ENCODE measurements at places on chromosomes 4 and X.

- DNase-seq, result no peak
These were observed 451.1 kb downstream of the RPA4 start for GRCh38 chrX:97334850-97335249.

DNA sequence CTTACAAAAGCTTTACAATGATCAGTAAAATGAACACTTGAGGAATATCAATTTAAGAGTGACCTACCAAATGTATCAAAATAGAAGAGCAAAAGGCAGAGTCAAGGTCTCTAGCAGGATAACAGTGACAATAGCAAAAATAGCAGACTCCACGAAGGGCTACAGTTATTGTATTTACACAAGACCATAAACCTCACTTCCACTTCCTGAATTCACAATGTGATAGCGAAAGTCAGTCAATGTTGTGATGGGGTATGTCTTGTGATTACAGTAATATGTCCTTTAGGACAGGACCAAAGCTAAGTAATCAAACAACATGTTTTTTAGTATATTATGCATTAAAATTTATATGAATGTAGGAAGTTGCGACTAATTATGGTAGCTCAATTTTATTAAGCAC lies 139.6 kb downstream of the IQCM start:
- no peak for DNase-seq

DNA sequence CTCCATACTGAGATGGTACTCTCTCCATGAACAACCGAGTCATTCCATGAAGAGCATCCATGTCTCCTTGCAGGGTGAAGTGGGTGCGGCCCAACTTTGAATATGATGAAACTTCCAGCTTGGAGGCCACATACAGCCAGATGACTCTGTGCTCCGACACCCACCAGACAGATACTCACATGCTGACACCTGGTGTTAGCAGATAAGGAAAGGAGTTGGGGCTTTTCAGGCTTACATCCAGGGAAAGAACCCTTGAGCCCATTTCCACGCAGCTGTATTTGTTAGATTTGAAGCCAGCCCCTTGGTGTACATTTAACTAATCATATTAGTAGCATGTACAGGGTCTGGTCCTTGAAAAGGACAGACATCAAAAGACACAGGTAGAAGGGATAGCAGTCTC lies 62.1 kb upstream of the PRRG3 start:
- no peak for DNase-seq

GRCh38 chr4:55834086-55834795 lies 14.7 kb downstream of the EXOC1L start:
- DNase-seq, result no peak

DNA sequence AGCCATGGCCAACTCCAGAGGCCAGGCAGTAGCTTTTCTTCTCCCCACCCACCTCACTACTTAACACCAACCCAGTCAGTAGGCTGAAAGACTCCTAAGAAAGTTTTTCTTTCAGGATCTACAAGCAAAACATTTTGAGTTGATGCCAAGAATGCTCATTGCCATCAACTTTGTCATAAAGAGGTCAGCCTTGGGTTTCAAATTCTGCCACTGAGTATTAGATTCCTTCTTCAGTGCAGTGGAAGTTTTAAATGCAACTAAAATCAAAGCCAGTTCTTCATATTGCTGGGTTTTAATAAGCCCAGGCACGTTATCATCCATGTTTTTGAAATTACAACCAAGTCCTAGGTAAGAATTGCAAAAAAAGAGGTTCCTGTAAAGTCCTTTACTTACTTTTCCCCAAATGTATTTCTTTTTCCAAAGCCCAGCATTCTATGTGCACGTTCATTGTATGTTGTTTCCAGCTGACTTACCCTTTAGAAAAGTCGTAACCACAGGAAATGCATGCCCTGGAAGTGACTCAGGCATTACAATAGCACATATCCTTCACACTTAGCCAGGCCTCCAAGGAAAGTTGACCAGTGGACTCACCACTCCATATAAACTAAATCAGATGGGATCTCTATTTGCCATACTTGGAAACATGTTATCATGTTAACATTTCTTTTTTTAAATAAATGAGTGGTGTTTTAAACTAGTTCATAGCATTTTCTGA lies 229.9 kb downstream of the SOX3 start:
- no peak for DNase-seq

- DNase-seq, result peak; percentile 40
These were observed 1.2 kb upstream of the BLTP1 start for GRCh38 chr4:122150931-122151330.

- DNase-seq, result no peak
These were observed 67.3 kb downstream of the PDLIM5 start for GRCh38 chr4:94519019-94519418.

DNA sequence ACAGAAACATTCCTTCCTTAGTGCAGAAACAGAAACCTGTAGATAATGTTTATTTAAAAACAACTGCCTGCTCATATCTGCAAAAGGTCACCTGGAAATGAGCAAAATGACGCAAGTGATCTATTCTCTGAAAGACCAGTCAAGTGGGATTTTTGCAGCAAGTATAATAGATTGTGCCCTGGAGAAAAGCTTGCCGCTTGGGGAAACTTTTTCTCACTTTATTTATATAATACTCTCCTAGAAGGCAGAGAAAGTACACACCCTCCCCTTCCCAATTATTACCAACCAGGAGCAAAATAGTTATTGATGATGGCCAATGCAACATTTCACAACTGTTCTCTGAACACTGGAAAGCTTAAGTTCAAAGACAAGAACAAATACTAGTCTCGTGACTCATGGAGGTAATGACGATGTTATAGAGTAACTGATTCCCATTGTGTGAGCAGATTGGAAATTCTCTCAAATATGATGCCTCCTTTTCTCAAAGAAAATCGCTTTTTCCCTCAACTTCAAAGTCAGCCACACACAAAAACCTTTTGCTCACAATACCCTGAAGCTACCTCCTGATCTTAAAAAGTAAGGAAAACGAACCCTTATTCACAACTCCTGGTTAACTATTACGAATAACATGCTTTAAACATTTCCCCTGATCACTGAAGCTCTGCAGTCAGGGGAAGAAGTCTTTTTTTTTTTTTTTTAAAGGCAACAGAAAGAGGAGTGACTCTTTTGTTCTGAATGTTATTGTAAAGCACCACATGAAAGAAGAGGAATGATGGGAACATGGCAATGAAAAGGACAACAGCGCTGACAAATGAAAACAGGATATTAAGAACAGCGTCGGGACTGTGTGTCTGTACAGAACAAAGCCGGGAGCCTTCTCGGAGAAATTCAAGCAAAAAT lies 41.0 kb downstream of the MID1 start:
- no peak for DNase-seq

DNA sequence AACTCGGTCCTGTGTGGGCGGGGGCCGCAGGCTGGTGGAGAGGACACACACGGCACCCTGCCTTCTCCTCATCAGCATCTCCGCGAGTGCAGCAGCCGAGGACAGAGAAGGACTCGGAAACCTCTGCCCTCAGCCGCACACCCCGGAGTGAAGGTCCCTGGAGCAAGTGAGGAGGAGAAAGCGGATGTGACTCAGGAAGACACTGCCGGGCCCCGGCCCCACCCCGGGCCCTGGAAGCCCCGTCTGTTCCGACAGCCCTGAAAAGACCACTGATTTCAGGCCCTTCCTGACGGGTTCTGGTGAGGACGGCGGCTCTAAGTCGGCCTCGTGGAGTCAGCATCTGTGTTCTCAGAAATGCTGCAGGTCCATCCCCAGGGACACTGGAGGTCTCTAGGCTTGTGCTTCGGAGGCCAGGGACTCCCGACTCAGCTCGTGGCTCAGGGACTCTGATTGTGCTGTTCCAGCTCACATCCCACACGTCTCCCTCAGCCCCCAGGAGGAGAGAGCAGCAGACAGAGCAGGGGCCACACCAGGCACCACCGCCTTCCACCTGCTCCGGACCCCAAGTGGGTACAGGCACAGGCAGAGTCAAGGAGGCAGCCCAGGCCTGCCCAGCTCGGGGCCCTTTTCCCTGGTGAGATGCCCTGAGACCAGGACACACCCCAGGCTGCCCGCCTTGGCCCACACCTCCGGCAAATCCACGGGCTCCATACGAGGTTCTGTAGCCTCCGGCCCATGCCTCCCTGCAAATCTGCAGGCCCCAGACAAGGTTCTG lies 134.5 kb upstream of the NKX1-1 start:
- DNase-seq, result no peak

DNA sequence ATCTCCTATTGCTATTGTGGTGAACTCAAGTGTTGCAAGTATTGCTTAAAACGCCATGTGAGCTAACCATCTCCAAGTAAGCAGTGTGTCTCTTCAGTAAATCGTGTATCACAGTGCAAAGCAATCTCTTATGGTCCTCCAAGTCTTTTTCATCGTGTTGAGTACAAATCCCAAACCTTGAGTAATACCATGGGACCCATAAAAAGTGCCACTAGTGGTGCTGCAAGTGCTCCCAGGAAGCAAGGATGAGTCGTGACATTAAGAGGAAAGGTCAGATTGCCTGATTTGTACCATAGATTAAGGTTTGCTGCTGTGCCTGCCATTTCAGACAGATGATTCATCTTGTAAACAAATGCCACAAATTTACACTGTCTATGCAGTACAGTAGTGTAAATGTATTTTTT lies 66.9 kb upstream of the BMPR1B start:
- no peak for DNase-seq

DNA sequence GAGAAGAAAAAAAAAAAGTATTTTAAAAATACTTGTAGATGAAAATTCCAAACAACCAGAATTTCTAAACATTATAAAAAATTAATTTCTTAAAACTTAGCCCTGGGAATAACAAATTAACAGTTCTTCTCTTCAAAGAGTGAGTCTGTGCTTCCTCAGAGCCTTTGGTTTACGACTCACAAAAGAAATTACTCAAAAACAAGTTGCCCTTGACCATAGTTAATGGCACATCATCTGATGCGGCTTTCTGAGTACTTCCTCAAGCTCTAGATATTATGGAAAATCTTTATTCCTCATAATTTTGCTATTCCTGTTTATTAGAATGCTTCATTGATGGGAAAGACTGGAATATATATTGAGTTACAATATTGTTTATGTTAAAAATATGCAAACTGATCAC lies 23.7 kb downstream of the TAPT1 start:
- DNase-seq, result no peak

DNA sequence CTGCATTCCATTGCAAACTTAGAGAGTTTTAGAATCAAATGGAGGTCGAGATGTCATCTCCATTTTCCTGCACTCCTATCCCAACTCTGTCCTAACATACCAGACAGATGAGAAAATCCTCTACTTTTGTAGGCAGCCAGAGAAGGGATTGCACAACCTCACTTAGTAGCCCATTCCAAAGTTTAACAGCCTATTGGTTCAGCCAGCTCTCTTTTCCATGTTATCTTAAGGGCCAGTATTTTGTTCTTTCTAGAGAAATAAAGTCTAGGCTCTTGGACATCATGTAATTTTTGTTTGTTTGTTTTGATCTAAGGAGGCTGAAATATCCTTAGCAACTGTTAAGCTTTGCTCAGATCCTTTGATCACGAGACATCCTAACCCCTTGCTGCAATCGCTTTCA lies 173.0 kb downstream of the COX18 start:
- DNase-seq, result no peak

- no peak for DNase-seq
These were observed 71.0 kb downstream of the GPAT3 start for GRCh38 chr4:83606898-83607297.

- DNase-seq, result no peak
These were observed 16.5 kb downstream of the UTP3 start for GRCh38 chr4:70704931-70705182.

DNA sequence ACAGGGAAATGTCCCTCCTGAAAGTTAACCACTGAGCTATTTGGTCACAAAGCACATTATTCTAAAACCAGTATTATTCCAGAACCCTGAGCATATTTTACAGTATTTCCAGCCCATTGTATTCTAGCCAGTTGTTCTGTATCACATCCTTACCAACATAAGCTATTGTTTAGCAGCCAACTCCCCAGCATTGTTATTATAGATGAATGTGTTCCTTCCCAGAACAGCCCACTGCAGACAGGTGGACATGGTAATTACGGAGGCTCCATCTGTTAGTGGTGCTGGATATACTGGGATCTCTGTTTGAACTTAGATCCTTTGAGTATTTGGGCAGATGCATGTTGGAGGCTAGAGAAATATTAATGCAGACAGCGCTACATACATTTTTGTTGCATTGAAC lies 126.1 kb downstream of the MGST2 start:
- no peak for DNase-seq

DNA sequence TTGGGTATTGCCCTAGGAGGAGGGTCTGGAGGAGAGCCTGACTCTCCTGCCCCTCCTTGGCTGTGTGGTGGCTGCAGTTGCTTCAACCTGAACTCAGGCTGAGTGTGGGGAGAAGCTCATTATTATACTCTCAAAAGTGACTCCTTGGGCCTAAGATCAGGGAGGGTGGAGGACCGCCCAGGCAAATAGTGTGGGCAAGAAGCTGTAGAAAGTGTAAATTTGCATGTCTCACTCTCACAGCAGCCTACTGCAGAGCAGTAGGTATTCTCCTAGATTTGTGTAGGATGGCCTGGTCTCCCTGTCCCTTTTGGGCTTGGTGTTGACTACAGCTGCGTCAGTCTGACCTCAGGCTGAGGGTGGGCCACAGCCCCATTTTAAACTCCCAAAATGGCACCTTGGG lies 156.1 kb downstream of the ZNF330 start:
- no peak for DNase-seq

DNA sequence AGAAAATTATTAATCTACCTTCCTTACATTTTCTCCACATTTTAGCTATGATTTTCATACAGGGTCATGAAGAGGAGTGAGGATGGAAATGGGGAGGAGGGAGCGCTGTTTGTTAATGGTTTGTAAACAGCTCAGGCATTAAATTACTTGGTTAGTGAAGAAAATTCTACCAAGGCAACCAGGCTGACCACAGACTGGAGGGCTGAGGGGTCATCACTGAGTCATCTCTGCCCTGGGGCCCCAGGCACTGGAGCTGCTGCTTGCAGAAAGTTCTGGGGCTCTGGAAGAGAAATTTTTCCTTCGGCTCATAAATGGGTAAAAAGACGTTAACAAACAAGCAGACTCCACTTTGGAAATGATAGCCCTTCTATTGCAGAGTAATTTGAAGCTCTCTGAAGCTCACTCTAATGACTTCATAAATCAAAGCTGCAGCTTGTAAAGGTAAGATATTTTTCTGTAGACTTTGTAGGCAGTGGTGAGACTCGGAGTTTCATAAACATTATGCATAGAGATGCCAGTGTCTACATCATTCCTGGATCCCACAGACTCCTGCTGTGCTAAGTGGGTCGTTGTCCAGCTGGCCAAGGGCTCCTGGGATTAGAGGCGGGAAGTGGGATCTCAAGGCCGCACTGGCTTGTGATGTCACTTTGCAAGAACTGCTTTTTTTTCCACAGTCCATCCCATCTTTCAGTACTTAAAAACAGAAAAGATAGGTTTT lies 159.6 kb downstream of the PTTG2 start:
- DNase-seq, result no peak

All from globus pallidus (tissue), 1 donor.